ENCODE measurements at places on chromosomes 3 and 15.

- no peak for DNase-seq
Observed at GRCh38 chr15:27648359-27648758, 450.8 kb downstream of the OCA2 start.

DNA sequence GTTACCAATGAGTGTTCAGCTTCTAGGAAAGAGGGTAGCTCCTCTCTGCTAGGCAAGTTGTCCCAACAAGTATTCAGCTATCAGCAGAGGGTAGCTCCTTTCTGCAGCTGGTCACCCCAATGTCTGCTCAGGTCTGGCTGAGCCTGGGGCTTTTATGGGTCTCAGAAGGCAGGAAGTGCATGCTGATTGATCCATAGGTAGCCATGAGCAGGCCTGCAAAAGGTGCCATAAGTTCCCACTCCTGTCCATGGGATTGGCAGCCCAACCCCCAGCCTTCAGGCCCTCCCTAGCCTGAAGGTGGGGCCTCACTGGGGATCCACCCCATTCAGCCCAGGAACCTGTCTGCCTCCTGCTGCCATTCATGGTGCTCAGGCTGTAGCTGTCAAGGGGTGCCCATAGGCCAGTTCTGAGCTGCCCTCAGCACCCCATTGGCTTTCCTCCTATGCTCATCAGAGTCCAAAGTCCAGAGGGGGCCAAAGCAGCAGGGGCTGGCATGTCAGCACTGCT is 34.6 kb upstream of the DNAJC13 start:
- DNase-seq, result no peak

GRCh38 chr3:147807776-147808175 is 398.6 kb downstream of the ZIC1 start:
- DNase-seq, result no peak

- DNase-seq, result peak; percentile 41
Observed at GRCh38 chr3:12663401-12663935, 449 bp downstream of the RAF1 start.
